ENCODE measurements at places on chromosomes 13 and 19.
A peak's percentile ranks its signal among the peaks of the same experiment; 100 is the strongest.

DNA sequence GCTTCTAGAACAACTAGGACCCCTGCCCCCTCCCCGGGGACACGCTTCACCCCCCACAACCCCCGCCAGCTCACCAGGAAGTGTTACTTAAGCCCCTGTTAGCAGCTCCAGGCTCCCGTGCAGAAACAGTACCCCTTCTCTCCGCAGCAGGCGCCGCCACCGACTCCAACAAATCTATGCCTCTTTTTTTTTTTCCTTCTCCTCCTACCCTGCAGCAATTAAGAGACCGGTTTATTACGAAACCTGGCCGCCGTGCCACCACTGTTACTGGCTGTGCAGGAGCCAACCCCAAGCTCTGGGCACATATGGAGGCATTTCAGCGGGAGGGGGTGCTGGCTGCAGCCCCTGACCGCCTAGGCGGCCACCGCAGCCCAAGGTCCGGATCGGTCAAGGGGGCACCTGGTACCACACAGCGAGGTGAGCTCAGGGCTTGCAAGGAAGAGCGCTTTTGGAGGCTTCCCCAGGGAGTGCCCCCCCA lies 2.4 kb downstream of the GADD45B start:
- DNase-seq = peak; percentile 3

DNA sequence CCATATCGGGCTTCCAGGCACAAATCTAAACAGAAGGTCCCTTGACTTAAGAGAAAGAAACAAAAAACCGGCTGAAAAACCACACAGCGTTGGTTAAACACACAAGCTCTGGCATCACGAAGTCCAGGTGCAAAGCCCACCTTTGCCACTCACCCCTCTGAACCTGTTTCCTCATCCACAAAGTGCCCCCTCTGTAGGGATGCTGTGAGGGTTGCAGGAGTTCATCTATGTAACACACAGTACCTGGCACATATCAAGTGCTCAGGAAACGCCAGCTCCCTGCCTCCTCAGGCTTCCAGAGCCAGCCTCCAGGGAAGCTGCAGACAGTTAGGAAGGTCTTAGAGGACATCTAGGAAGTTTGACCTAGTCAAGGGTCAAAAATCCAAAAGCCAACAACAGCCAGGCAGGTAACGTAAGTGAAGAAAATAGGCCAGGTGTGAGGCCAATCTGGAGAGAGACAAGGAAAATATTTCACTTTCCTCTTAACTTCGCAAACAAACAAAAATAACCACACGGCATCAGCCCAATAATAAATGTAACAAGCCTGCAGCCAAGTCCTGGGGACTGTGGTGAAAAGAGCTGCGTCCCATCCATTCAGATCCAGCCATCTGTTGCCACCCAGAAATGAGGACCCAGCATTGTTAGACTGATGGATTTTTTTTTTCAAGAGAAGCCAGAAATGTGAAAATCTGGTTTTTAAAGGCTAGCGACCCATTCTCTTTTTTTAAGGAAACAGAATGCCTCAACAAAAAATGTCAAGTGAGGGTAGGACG lies 10.0 kb downstream of the KDELR1 start:
- DNase-seq = no peak

- DNase-seq = peak; percentile 58
Measured at GRCh38 chr19:1383312-1384084, at the start of gene NDUFS7. Gene NDUFS7 (plus strand): TSS chr19:1383907. CDS start chr19:1383927, 20 bp downstream.

GRCh38 chr13:20566468-20566897 lies 474 bp upstream of the IFT88 start:
- peak; percentile 2 for DNase-seq

DNA sequence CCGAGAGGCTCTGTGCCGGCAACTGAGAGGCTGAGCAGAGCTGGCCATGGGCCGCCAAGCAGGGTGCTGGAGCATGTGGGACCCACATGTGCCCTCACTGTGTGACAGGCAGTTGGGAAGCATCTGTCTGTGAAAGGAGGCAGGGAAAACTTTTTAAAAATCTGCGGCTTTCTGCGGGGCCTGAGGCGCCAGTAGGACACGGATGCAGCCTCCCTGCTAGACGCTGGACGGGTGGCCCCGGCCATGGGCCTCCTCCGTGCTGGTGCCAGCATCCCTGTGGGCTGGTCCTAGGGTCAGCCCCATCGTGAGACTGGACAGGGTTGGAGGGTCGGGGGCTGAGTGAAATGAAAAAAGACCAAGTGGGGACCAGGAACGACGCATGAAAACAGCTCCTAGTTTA lies 20.9 kb upstream of the DCUN1D2 start:
- DNase-seq = no peak

- DNase-seq = no peak
Measured at GRCh38 chr13:55069746-55070145, 2041.1 kb downstream of the OLFM4 start.

DNA sequence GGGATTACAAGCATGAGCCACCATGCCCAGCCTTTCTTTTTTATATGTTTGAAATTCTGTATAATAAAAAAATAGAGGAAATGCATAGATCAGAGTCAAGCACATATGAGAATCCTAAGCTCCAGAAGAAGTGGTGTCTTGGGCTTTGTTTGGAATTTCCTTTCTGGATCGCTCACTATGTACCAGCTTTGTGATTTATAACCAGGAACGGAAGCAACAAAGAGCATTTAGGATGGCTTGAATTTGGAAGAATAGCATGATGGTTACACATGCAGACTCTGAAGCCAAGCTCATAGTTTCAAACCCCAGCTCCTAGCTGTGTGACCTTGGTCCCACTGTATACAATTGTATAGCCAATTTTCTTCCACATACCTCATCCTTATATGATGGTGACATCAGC lies 28.0 kb upstream of the SLC15A1 start:
- DNase-seq = no peak

DNA sequence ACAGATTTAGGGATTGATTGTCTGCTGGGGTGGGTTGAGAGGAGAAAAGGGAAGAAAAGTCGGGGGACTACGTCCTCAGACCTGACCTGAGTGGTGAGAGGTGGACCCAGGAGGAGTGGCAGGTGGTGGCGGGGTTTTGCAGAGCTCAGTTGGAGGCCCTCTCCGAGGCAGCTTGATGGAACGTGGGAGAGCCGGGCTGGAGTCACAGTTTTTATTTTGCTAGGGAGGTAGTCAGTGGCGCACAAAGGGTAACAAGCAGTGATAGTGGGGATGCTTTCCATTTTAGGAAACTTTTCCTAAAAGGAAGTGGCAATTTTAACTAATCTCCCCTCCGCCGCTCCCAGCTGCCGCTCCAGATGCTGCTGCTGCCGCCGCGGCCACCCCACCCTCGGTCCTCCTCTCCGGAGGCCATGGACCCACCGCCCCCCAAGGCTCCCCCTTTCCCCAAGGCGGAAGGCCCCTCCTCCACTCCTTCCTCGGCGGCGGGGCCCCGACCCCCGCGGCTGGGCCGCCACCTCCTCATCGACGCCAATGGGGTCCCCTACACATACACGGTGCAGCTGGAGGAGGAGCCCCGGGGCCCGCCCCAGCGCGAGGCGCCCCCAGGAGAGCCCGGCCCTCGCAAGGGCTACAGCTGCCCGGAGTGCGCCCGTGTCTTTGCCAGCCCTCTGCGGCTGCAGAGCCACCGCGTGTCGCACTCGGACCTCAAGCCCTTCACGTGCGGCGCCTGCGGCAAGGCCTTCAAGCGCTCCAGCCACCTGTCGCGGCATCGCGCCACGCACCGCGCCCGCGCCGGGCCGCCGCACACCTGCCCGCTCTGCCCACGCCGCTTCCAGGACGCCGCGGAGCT lies 1.1 kb upstream of the ZNF581 start:
- no peak for DNase-seq

GRCh38 chr13:33636243-33636642 lies 181.7 kb upstream of the RFC3 start:
- DNase-seq = no peak

- no peak for DNase-seq
Measured at GRCh38 chr19:10895920-10896319, 24.6 kb downstream of the CARM1 start.

DNA sequence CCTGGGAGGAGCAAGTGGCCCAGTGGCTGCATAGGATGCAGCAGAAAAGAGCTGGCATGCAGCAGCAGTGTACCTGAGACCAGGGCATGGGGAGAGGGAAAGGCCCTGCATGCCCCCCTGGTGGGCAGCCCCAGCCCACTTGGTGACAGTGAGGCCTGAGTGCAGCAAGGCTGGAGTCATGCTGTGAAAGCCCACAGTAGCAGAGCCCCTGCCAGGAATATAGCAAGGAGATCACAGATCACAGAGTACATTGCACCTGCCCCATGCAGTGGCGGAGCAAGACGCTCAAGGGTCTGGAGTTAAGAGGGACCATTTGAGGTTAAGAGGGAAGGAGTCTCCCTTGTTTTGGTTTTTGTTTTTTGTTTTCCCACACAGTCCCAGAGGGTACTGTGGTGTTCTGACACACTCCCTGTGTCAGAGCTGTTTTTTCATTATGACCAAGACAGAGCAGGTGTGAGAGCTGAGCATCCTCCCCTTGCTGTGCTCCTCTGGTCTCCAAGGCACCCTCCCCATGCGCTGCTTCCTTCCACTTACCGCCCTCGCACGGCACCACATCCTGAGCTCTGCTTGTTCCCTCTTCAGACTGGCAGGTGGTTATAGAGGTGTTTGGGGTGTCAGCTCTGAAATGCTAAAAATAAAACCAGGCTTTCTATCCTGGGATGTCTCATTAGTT lies 85.0 kb upstream of the UBL3 start:
- DNase-seq = no peak

GRCh38 chr19:14150770-14151661 lies 14.6 kb upstream of the ASF1B start:
- DNase-seq = no peak

DNA sequence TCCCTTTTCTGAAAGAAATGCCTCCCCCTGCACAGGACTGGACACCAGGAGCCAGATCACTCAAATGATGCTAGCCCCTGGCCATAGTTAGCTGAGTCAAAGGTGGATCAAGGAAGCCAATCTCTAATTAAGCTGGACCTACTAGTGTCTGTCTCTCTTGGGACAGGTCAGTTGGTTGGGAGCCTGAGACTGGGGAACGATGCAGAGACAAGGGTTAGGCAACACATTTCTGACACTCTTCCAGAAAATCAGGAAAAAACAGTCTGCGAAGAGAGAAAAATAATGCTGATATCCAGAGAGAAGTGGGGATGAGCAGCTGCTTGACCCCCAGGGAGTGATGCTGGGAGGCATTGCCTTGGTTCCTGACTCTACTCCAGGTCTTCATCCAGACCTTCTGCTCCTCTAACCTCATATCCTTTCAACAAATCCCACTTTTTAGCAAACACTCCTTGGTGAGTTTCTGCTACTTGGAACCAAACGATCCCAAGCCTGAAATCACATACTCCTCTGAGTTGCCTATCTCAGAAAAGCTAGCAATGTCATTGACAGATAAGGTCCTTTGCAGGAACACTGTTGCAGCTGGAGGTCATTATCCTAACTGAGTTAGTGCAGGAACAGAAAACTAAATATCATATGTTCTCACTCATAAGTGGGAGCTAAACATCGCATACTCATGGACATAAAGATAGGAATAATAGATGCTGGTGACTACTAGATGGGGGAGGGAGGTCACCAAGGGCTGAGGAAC lies 369.7 kb downstream of the COG6 start:
- DNase-seq = no peak

DNA sequence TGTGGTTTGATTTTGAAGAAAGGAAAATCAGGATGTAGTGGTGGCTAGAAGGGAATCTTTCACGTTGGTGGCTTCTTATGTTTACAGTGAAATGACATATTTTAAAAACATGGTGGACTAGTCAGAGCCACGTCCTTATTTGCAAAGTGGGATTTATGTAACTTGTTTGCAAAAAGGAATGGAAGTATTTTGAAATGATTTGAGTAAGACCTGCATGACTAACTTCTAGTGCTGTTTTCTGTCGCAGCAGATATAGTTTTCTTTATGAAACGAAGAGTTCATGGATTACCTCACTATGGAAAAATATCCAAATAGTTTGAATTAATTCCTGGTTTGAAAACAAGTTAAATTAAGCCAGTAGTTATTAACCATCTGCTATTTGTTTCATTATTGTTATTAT lies 476.5 kb downstream of the MYO16 start:
- DNase-seq = no peak

DNA sequence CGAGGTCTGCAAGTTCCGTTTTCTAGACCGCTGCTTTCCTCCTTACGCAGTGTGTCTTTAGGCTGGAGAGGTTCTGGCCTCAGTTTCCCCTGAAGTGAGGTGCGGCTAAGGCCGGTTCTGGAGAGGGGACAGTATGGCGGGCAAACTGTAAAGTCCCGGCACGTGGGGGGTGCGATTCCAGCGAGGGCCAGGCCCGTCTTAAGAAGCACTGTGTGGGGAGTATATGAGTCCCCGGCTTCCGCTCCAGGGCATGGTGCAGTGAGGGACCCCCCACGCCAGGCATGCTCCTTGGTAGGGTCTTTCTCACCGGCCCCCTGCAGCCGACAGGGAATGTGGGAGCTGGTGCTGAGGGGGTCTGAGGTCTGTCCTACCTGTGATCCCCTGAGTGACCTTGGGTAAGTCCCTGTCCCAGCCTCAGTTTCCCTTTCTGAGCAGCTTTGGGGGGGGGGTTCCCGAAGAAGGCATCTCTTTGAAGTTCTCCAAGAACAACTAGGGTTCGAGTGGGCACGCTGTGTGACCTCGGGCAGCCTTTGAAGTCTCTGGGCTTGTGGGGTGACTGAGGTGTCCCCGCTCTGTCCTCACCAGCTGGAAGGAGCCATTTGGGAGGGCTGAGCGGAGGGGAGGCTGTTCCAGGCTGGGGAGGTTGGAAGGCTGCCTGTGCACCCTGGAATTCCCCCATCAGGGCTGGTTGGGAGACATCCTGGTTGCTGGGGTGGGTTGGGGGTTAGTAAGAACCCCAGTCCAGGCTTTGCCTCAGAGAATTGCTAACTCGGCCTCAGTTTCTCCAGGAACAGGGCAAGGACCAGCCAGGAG lies 1.5 kb downstream of the NFIC start:
- no peak for DNase-seq

DNA sequence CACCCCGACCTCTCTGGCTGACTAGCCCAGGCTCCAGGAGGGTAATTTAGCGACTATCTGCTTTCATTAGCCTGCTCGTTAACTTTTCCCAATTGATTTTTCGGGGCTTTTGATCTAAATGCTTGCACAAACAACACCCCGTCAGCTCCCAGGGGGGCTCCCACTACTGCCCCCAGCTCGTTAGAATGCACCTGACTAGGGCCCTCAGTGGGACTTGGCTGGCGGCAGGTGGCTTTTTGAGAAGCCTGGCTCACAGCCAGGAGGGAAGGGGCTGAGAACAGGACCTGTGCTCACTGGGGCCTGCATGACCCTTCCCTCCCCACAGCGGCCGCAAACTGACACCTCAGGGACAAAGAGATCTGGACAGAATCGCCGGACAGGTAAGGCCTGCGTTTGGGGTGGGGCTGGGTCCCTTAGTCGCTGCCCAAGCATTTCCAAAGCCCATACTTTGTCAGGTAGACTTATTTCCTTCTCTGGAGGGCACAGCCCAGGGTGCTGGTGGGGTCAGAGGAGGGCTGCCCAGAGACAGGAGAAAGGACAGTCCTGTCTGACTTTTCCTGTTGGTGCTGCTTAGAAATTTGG lies 7.6 kb upstream of the CD79A start:
- DNase-seq = no peak

GRCh38 chr19:44738603-44739558 lies 9.6 kb upstream of the BCL3 start:
- DNase-seq = no peak
